Activated CD8-positive, alpha-beta memory T cell treated with anti-CD3 and anti-CD28 coated beads, Interleukin-2, amount 10 ng/mL, durations not matched to agents 7 days and 5 days (primary cell): ENCODE measurements at places on chromosomes 11 and 22. TPM values are rescaled to one million over a fixed set of nuclear protein-coding genes. Genes with fewer than 3 reads are reported as not detected.
A peak's percentile ranks its signal among the peaks of the same experiment; 100 is the strongest.

GRCh38 chr11:72813740-72814285 is 398 bp upstream of the ATG16L2 start:
- peaks cover 55% of the 10 kb centered on the region for H3K4me1 ChIP-seq
- no peaks in the 10 kb centered on the region for H3K27me3 ChIP-seq
- peak; percentile 86 for DNase-seq

DNA sequence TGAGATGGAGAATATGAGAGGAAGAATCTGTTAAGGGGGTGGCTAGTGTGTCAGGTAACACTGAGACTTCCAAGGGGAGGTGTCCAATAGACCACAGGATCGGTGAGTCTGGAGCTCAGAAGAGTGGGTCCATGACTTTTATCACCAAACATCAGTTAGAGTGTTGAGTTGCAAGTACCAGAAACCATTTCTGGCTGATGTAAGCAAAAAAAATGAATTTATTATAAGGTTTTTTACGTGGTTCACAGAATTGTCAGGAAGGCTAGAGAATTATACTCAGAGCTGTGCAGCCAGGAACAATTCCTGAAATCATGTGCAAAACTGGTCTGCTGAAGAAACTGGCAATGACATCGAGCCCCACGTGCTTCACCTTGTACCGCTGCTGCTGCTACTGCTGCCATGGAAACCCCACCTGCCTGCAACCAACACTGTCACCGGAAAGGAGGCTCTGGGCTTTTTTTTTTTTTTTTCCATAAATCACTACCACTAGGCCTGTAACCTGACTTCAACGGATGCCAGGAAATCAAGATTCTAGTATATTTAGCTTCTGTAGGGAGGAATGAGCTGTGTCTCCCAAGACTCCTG is 16.6 kb upstream of the STK33 start:
- no peak for DNase-seq
- peaks cover 8% of the 10 kb centered on the region for H3K27me3 ChIP-seq
- H3K36me3 ChIP-seq = peaks cover 2% of the 10 kb centered on the region
- H3K4me1 ChIP-seq = peaks cover 4% of the 10 kb centered on the region
- no peak overlapping the region for H3K4me3 ChIP-seq
- H3K27ac ChIP-seq = no peak overlapping the region

DNA sequence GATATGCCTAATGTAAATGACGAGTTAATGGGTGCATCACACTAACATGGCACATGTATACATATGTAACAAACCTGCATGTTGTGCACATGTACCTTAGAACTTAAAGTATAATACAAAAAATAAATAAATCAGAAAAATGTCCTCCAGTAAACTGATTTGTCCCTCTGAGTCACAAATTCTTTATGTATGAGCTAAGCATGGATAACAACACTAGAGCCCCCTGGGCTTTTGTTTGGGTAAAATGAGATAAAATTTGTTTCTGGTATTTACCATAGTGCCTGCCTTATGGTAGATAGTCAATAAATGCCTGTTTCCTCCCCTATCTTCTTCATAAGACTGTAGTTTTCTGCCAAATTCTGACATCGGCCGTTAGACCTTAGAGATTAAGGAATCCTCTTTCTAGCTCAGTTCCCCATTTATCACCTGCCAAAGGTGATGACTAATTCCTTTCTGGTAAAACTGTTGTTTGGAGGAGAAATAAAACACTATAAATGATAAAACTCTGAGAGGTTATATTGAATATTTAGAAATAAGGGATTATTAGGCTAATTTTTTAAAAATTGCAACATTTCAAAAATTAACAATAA is 43.6 kb upstream of the LUZP2 start:
- H3K27ac ChIP-seq = no peak overlapping the region
- DNase-seq = no peak
- no peaks in the 10 kb centered on the region for H3K27me3 ChIP-seq
- no peak overlapping the region for H3K4me3 ChIP-seq

DNA sequence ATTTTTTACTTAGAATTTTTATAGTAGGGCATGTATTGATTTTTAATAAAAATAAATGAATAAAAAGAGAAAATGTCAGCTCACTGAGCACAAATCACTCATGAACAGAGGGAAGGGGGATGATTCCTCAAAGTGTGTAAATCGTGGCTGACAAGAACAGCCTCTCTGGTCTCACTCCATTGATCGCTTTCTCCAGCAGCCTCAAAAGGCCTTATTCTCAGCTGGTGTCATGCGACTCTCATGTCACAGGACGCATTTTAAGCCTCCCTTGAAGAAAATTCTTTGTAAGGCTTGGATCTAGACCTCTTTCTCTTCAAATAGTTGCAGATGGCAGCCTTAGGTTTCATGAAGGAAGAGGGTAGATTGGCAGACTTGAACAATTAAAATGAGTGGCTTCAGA is 33.9 kb upstream of the SLC5A12 start:
- H3K27me3 ChIP-seq = no peaks in the 10 kb centered on the region
- no peak overlapping the region for H3K4me3 ChIP-seq
- no peak for DNase-seq
- H3K36me3 ChIP-seq = no peaks in the 10 kb centered on the region

GRCh38 chr11:628056-628455 is 1.1 kb upstream of the SCT start:
- peaks cover 26% of the 10 kb centered on the region for H3K27me3 ChIP-seq
- peaks cover 4% of the 10 kb centered on the region for H3K36me3 ChIP-seq
- peak overlapping the region; percentile 33 for H3K4me3 ChIP-seq
- DNase-seq = no peak
- peaks cover 20% of the 10 kb centered on the region for H3K4me1 ChIP-seq

DNA sequence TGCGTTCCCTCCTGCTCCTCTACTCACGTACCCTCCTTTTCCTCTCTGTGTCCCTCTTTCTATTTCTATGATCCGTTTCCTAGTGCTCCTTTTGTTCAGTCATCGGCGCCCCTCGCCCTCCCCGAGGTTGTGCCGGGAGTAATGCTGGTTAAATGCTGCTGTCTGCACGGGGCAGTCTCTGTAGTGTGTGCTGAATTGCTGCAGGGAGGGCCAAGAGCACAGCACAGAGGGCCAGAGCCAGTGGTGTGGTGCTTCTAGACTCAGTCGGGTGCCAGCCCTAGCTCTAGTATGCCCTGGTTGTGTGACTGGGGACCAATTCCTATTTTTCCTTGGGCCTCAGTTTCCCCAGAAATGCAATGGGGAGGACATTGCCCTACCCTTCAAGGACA is 98.3 kb downstream of the PKNOX2 start:
- H3K4me1 ChIP-seq = no peaks in the 10 kb centered on the region
- H3K27me3 ChIP-seq = peaks cover 40% of the 10 kb centered on the region
- no peak overlapping the region for H3K27ac ChIP-seq
- DNase-seq = no peak

HSPB2 gene
- not detected for total RNA-seq

RASL10A gene
- total RNA-seq = 0.70 TPM
